ENCODE measurements at places on chromosomes 3 and 15.

DNA sequence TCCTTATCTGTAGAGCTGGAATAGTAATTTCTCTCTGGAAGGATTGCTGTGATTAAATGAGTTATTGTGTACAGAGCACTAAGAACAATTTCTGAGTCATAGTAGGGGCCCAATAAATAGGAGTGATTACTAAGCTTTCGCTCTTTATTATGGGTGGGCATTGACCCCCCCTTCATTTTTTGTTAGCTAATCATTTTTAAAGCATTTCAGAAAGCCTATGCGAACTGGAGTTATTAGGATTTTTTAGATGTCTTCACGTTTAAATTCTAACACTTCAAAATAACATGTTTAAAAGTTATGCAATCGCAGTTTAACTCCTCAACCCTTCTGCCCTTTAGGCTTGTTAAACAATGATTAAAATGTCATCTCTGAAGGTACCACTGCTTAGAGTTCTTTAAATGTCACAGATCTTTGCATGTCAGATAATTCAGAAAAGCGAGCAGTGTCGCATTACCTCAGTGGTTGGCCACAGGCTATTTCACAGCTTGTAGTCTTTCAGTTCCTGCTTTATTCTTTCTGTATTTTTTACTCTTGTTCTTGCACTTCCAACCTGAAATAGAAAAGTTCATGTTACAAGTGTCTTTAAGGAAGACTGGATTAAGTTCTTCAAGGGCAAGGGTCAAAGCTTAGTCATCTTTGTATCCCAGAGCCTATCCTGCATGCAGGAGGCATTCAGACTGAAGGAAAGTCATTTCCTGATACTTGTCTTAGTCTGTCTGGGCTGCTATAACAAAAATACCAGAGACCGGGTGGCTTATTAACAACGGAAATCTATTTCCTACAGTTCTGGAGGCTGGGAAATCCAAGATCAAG lies 102.9 kb downstream of the FNDC3B start:
- peak; percentile 74 for DNase-seq

GRCh38 chr3:45640091-45640507 lies 45.5 kb downstream of the LIMD1 start:
- DNase-seq: no peak

DNA sequence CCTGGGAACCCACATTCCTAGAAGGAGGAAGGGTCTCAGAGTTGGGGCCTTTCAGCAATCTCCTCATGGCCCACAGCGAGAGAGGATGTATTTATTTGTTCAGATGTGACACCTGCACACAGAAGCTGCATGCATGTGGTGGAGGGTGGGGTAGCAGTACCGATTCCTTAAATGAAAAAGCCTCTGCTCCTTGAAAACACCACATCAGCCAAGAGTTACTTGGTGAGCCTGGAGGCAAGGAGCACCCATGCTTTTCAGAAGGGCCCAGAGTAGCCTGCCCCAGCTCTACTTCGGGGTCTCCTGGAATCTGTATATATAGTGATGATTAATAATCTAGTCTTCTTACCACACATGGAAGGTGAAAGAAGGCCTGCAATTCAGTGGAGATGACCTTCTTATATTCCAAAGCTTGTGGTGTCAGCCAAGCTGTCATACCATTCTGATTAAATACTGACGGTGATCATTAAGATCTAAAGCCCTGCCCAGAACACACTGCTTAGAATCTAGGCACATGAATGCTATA lies 33.5 kb downstream of the SEMA6D start:
- DNase-seq: no peak

DNA sequence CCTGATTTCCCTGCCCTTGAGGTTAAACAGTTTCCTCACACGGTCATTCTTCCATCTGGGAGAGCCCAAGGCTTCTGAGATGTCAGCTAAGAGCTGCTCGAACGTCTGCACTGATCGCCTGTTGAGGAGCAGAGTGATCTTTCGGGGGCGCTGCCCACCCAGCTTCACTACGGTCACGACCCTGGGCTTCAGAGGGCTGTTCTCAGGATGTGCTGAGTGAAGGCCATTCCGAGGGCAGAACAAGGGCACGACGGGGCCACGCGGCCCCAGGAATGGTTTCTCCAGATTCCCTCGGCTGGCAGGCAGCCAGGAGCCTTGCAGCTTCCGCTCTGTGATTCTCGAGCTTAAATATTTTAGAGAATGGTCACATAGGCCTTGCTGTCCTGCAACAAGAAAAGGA lies 25.7 kb downstream of the DCLK3 start:
- DNase-seq: no peak

- DNase-seq: peak; percentile 16
These were observed 69.1 kb downstream of the SSUH2 start for GRCh38 chr3:8575364-8576104.

- no peak for DNase-seq
These were observed 13.0 kb upstream of the SNRPA1 start for GRCh38 chr15:101307897-101308603.

DNA sequence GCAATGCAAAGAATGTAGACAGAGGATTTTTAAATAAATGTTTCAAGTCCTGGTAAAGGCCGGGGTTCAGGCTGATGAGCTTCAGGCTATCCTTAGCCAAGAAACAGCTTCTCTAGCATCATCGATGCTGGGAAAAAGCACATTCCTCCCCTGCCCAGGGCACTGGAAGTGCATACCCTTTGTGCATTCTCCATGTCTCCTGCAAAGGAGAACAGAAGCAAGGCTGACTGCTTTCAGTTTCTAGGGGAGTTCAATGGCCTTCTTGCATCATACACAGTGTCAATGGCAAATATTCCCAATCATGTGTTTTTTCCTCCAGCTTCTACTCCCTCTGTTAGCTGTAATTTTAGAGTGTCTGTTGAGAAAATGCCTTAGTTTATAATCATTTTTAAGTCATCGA lies 59.9 kb downstream of the GPR176 start:
- no peak for DNase-seq

DNA sequence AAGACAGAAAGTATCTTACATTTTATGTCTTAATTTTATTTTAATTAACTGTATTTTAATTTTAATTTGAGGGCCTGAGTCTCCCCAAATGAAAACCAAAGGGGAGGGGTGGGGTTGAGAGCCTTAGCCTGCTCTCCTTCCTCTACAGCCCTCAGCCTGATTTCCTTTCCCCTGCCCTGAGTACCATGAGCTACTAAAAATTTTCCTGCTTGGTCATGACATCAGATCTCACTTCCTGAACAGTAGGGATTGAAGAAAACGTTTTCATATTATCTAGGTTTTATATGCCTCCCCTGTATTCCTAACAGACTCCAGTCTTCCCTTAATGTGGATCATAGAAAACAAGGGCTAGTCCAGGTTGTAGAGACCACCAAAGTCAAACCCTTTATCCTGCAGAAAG lies 133.9 kb downstream of the MYLK start:
- DNase-seq: no peak

DNA sequence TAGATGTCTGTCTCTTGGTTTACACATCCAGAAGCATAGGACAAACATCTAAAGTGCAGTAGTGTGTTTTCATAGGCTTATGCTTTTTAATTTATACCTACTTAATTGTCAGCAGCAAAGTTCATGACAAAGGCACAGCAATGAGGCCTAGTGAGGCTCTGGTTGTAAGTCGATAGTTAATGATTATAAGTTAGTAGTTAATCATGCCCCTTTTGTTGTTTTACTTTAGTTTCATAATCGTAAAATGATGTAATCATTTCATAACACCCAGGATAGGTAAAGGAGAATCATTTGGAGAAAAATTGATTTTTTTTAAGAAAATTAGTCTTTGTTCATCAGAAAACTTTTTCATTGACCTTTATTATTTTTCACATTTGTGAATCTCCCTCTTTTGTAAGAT lies 351.9 kb downstream of the LSAMP start:
- no peak for DNase-seq
